ENCODE measurements at places on chromosomes 4 and X. TPM values are rescaled to one million over a fixed set of nuclear protein-coding genes. Genes with fewer than 3 reads are reported as not detected.

DNA sequence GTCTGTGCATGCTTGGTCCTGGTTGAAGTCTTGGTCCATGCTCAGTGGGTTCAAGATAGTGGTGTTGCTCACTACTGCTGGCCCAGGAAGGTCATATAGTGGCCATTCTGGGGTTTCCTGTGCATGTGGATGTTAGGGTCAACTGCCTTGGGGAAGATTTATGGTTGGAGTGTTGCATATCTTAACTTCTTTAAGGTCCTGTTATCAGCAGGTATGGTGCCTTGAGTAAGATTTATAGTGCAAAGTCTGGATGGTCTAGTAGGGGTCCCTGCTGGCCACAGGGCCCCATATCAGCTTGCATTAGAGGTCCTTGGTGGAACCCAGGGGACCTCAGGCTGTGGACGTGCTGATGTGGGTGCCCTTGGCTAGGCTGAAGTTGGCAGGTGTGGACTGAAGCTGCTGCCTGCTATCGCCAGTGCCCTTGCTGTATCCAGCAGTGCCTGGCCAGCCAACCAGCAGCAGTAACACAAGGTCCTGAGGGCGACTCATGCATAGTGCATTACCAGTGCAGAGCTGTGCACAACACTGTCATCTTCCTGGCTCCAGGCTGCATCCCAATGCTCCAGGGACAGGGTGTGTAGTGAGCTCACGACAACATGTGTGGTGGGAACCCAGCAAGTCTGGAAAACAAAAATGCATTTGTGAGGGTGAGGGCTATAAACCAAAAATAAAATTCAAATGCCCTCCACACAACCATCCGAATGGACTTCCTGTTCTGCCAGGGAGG is 61.0 kb downstream of the BEX3 start:
- no peaks in the 10 kb centered on the region for H3K36me3 ChIP-seq
- H3K27ac ChIP-seq = no peak overlapping the region
- H3K27me3 ChIP-seq = no peaks in the 10 kb centered on the region
- DNase-seq = no peak
- no peak overlapping the region for H3K4me3 ChIP-seq

- peaks cover 5% of the 10 kb centered on the region for H3K36me3 ChIP-seq
- no peaks in the 10 kb centered on the region for H3K4me1 ChIP-seq
- no peak for DNase-seq
- H3K4me3 ChIP-seq = no peak overlapping the region
These were observed 26.2 kb upstream of the FHDC1 start for GRCh38 chr4:152909901-152910300.

SHISA3 gene
- total RNA-seq = 0.42 TPM

DNA sequence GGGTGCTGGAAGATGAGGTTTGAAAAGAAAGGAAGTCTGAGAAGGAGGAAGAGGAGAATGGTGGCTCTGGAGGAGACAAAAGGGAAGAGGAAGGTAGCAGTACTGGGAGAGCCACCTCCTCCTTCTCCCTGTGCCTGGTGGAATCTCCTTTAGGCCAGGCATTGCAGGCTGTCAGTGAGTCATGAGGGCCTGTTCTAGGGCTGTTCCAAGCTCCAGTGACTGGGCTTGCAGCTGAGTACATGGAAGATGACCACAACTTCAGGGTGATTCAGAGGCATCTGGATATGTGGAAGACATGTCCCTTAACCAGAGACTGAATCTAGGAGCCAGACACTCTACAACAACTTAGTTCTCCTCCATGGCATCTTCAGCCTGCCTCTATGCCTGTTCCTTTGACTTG is 107.8 kb downstream of the EFNB1 start:
- peaks cover 3% of the 10 kb centered on the region for H3K4me1 ChIP-seq
- DNase-seq = no peak
- H3K36me3 ChIP-seq = no peaks in the 10 kb centered on the region
- H3K27ac ChIP-seq = no peak overlapping the region
- H3K4me3 ChIP-seq = no peak overlapping the region

DNA sequence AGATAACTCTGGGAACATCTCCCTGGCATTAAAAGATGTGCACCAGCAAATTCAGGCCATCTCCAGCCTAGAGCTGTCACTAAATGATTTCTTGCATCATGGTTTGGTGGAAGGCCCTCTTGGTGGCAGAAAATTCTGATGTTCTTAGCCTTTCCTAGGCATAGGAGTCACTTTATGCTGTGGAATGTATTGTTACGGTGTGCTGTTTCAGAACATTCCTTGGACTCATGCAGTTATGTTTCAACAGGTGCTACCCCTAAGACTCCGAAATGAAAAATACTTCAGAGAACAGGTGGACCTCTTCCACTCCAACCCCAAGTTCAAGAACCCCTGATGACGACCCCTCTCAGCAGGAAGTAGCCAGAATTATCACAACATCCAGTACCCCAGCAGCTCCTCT is 20.3 kb upstream of the PAPSS1 start:
- H3K4me1 ChIP-seq = no peaks in the 10 kb centered on the region
- no peaks in the 10 kb centered on the region for H3K27me3 ChIP-seq
- H3K27ac ChIP-seq = no peak overlapping the region
- no peak for DNase-seq

PRIMPOL gene
- 20.2 TPM for total RNA-seq

CENPVL2 gene
- total RNA-seq = not detected

All from activated CD4-positive, alpha-beta T cell treated with anti-CD3 and anti-CD28 coated beads, Interleukin-2, amount 10 ng/mL, durations not matched to agents 7 days and 5 days (primary cell).